ENCODE measurements at places on chromosomes 5 and 9.

DNA sequence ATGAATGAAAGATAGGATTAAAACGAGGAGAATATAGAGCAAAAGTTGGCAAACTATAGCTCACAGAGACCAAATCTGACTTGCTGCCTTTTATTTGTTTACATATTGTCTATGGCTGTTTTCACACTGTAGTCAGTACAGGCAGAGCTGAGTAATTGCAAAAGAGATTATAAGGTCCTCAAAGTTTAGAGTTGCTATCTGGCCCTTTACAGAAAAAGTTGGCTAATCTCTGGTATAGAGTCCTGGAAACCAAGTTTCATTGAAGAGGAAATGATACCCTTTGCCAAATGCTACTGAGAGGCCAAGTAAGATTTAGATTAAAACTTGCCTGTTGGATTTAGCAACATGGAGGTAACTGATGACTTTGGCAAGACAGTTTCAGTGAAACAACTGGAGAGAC is 36.0 kb downstream of the LYRM7 start:
- DNase-seq = no peak

GRCh38 chr9:9961487-9961886 is 651.3 kb downstream of the PTPRD start:
- no peak for DNase-seq

- DNase-seq = no peak
Observed at GRCh38 chr5:93886098-93886806, 144.9 kb upstream of the POU5F2 start.

DNA sequence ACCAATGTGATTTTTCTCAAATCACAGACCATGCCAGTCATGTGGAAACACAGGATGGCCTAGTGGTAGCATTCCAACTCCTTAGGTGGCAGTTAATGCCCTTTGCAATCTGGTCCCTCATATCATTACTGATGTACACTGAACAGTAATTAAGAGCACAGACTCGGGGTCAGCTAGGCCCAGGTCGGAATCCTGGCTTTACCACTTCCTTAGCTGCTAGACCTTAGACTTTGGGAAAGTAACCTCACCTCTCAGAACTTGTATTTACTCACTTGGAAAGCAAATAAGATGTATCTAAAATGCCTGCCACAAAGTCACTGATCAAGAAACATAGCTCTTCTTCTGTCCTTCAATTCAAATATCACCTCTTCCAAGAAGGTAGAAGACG is 112.8 kb downstream of the MAPKAP1 start:
- DNase-seq = no peak

DNA sequence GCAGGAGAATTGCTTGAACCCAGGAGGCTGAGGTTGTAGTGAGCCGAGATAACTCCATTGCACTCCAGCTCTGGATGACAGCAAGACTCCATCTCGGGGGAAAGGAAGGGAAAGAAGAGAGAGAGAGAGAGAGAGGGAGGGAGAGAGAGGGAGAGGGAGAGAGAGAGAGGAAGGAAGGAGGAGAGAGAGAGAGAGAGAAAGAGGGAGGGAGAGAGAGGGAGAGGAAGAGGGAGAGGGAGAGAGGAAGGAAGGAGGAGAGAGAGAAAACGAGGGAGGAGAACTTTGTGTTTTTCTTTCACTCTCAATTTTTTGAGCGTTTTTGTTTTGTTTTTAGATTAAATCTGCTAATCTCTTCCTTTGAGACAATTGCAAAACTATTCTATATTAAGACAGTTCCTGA is 46.9 kb downstream of the SPEF2 start:
- DNase-seq = no peak

- no peak for DNase-seq
Observed at GRCh38 chr5:52915176-52915875, 73.8 kb upstream of the ITGA2 start.

DNA sequence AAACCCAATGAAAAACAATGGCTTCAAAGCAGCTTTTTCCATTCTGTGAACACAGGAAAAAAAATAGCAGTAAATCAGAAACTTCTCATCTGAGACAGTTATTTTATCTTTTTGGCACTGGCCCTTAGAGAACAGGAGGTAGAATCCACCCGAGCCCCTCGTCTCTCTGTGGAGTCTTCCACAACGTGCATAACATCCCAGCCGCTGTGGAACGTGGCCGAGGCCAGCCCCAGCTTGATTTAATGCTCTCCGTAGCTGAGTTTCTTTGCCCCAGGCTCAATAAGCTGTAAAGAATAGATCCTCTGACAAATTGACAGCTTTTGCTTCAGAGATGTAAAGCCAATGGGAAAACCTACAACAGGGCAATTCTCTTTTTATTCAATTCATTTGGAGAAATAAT is 107.9 kb upstream of the DAP start:
- DNase-seq = no peak

GRCh38 chr5:140043508-140043872 is 391 bp upstream of the NRG2 start:
- DNase-seq = no peak

- DNase-seq = no peak
Observed at GRCh38 chr5:115673596-115673995, 47.8 kb upstream of the TMED7 start.

DNA sequence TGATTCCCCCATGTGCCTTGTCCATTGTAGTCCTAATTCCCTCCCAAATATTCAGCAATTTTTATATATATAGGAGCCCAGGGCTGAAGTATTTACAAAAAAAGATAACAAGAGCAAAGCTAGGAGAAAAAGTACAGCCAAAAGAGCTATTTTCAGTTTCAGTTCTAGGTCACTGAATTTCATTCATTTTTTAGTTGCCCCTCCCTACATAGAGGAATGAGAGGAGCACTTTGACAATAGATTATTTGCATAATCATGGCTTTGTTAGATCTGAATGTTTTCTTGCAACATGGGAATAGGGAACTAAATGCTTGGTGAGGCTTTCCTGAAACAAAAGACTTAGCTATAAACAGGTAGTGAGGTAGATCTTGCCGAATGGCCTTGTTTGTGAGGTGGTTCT is 15.3 kb upstream of the F2RL2 start:
- no peak for DNase-seq

- DNase-seq = no peak
Observed at GRCh38 chr5:26553079-26553478, 485.3 kb downstream of the CDH9 start.

- no peak for DNase-seq
Observed at GRCh38 chr5:178671602-178672144, 44.8 kb upstream of the CLK4 start.

DNA sequence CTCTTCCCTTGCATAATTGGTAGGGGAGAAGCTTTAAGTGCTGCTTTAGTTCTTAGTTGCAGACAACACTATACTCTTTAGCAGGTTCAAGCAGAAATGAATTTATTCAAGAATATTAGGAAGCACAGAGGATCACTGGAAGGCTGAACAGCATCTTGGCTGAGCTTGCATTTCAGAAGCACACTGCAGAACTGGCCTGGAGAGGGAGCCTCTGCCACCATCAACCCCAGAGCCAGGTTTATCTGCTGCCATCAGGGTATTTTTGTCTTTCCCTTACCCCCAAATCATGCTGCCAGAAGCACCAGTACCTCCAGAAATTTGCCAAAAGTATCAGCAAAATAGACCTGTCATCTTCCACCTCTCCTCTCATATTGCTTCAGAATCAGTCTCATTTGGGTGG is 440.7 kb downstream of the DMAC1 start:
- DNase-seq = no peak

GRCh38 chr9:107237873-107238272 is 45.2 kb upstream of the RAD23B start:
- no peak for DNase-seq

DNA sequence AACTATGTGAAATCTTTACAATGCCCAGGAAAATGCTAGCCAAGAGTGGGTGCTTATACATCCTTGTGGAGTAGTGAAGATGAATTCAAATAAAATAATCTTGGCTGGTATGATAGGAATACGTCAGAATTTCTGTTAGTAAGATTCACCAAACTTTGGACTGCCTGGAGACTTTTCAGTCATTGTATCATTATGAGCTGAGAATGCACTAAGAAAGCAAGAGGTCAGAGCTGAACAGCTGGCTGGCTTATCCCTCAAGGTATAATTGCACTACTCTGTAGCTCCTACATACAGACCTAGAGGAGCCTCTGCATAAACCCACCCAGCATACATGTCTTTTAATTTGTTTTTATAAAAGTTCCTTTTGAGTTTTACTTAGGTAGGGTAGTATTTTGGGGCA is 568.5 kb upstream of the RIOK2 start:
- no peak for DNase-seq

DNA sequence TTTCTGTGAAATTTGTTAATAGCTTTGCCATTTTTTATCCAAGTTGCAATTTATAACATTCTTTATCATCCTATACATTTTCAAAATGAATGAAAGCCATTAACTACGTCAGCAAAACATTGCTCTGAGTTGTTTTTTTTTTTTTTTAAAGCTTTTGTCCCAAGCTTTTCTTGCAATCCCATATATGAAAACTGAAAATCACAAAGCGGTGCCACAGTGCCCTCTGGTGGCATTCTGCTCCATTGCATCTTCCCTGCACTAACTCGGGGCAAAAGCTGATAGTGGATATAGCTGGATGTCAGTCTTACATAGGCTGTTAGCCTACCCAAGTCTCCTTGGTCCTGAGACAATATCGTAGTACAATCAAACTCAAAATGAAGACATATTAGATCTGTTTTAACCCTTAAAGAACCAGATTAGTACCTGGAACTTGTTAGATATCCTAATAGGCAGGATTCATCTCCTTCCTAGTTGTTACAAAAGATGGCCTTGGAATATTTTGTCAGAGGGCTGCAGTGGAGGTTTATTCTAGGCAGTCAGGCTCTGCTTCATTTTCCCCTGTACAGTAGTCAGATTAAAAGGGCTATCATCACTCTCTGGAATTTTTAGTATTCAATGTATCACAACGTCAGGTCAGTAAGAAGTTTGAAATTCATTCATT is 669.9 kb downstream of the PTPRD start:
- DNase-seq = no peak

GRCh38 chr5:1122511-1123294 is 10.8 kb upstream of the SLC12A7 start:
- DNase-seq = no peak

GRCh38 chr5:167063788-167064187 is 1227.7 kb upstream of the WWC1 start:
- no peak for DNase-seq

DNA sequence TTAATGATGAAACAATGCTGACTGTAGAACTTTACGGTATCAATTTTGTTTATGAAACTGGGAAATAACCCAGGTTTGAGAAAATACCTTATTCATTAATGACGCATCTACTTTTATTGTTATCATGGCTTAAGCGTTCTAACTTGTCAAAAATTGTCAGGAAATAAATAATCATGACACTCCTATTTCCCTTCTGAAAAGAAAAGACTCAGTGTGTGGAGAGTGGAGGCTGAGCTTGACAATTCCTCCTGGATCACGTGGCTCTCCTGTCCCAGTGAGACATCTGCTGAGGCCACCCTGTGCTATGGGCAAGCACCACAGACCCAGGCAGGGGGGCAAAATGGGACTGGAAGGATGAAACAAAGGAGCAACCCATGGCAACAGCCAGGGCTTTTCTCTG is 466.4 kb downstream of the ZNF608 start:
- DNase-seq = no peak

GRCh38 chr5:119315516-119315949 is 40.3 kb upstream of the TNFAIP8 start:
- no peak for DNase-seq

- no peak for DNase-seq
Observed at GRCh38 chr5:40594811-40595210, 84.9 kb upstream of the PTGER4 start.

DNA sequence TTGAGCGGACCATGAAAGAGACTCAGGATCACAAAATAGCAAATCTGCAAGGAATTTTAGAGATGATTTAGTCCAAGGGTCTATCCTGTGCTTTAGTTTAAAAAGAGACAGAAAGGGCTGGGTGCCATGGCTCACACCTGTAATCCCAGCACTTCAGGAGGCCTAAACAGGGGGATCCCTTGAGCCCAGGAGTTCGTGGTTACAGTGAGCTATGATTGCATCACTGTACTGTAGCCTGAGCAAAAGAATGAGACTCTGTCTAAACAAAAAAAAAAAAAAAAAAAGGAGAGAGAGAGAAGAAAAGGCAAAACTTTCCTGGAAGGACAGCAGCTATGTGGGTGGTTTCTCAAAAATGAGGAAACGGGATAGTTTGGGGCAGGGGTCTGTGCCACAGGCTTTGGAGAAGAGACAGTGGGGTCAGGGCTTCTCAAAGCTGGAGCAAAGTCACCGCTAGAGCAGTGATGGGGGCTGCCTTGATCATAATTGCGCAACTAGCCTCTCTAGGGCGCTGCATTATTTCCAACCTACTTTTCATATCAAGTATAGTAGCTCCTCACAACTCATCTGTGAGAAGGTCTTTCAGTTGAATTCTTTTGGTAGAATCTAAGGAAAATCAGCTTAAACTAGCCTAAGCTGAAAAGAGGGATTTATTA is 8.5 kb upstream of the ANKH start:
- no peak for DNase-seq

- DNase-seq = peak; percentile 82
Observed at GRCh38 chr9:134984372-134985265, 66.9 kb upstream of the FCN1 start.

- DNase-seq = no peak
Observed at GRCh38 chr9:79565245-79565644, 6.5 kb upstream of the TLE4 start.

DNA sequence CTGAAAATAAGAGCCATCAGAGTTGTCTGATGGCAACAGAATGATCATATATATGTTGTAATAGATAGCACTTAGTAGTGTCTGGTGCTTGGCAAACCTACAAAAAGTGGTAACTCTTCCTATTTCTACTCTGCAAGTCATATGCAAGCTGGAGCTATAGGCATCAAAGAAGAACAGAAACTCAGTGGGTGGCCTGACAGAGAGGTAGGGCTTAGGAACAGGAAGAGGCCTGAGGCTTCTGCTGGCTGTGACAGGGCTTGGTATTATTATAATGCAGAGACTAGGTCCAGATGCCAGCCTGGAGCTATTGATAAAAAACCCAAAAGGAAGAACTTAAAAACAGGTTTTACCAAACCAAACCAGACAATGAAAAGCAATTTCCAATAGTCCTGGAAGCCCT is 4.4 kb upstream of the DIAPH1 start:
- DNase-seq = no peak

All from mesenteric fat pad (tissue), 1 donor.